Suprapubic skin (tissue), 4 donors: ENCODE measurements at places on chromosomes 4 and X. TPM values are rescaled to one million over a fixed set of nuclear protein-coding genes. Genes with fewer than 3 reads are reported as not detected.

GAGE12F gene
- total RNA-seq: not detected

- no peak for DNase-seq
Observed at GRCh38 chr4:55547466-55547770, 709 bp upstream of the CLOCK start.

DNA sequence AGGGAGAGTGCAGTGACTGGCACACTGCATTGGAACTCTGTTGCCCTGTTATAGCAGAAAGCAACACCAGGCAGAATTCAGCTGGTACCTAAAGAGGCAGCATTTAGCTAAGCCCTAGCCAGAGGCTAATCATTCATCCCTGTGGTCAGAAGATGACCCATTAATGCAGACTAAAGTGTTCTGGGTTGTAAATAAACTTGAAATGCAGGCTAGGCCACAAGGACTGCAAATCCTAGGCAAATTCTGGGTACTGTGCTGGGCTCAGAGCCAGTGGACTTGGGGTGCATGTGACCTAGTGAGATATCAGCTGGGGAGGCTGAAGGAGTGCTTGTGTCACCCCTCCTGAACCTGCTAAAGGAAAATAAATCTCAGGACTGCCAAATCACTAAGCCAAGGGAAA, 91.2 kb downstream of the LPAR4 start:
- DNase-seq: no peak

BEX5 gene
- total RNA-seq: 1.7 TPM

GRCh38 chr4:159941076-159941475, 838.2 kb downstream of the RAPGEF2 start:
- no peak for DNase-seq

- no peak for DNase-seq
Observed at GRCh38 chr4:2962614-2963174, 512 bp downstream of the NOP14 start.

MAGEA1 gene
- total RNA-seq: not detected
